ENCODE measurements at places on chromosomes 16 and 17.

DNA sequence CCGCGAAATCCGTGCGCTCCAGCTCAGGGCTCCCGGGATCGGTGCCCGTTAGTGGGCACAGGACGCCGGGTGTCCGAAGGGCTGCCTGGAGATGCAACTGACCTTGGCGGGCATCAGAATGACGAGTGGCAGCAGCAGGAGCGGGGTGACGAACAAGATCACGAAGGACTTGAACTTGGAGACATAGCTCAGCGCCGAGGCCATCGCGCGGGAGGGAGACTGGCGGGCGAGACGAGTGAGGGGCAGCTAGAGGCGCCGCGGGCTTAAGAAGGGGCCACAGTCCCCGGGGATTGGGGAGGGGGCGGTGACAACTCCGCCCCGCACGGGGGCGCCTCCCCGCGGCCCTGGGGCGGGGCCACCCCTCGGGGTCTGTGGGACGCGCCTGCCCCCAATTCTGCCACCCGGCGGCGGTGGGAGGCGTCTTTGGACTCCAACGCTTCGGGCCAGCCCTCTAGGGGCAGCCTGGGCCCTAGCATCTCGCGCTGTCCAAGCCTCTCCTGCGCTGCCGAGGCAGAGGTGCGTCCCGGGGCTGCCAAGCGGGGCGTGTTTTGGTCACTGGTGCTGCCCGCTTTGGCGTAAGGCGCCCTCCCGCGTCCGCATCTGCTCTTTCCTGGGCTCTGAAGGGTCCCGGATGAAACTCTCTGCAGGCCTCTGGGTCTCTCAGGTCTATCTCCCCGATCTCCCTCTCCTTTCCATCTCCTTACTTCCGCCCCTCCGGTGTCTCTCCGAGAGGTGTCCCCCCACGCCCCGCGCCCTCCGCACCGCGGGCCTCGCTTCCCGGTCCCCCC lies at the start of gene SLC13A5:
Gene SLC13A5 (minus strand): TSS at position 240 of the 788 bp plus-strand sequence. CDS start 36 bp downstream, at position 204.
- DNase-seq, result no peak

DNA sequence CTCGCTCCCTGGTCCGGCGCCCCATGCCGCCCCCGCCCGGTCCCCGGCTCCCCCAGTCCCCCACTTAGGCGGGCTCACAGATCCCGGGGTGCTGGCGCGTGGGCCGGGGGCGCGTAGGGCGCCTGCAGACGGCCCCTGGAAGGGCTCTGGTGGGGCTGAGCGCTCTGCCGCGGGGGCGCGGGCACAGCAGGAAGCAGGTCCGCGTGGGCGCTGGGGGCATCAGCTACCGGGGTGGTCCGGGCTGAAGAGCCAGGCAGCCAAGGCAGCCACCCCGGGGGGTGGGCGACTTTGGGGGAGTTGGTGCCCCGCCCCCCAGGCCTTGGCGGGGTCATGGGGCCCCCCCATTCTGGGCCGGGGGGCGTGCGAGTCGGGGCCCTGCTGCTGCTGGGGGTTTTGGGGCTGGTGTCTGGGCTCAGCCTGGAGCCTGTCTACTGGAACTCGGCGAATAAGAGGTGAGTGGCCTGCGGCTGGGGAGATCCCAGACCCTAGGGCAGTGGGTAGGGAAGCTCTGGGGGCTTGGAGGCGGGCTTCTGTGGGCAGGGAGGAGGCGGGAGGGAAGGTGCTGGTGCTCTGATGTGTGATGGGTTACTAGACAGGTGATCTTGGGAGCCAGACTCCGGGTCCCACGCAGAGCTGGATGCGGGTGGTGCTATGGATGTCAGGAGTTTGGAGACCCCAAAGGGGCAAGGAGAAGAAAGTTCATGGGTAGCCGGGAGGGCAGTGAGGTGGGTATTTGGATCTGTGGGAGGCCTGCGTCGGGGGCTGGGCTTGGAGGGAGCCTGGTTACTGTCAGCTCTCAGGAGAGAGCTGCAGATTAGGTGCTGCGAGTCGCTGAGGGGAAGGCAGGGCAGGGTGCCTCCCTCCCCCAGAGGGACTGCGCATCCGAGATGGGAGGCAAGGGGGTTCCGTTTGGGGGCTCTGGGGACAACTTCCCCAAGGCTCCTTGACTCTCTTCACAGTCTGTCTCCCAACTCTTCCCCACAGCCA lies 560 bp downstream of the EFNB3 start:
- DNase-seq, result no peak

DNA sequence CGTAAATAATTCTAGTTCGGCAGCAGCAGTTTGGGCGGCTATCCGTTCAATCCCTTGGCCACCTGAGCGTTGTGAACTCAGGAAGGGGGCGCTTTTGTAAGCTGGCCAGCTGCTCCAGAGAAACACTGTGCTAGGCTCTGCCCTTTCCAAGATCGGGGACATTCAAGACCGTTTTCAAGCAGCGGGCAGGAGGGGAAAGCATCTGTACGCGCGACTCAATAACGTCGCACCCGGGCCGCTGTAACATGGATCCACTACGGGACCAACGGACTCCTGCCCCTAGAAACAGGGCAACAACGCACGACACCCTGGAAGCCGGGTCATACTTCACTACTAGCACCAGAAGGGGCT lies 463 bp downstream of the TOP2A start:
- DNase-seq, result no peak

GRCh38 chr16:78675312-78675711 lies 575.9 kb downstream of the WWOX start:
- DNase-seq, result no peak

- DNase-seq, result no peak
Observed at GRCh38 chr17:30246460-30246859, 11.0 kb upstream of the SLC6A4 start.

- DNase-seq, result no peak
Observed at GRCh38 chr16:61900482-61900881, 135.8 kb downstream of the CDH8 start.

DNA sequence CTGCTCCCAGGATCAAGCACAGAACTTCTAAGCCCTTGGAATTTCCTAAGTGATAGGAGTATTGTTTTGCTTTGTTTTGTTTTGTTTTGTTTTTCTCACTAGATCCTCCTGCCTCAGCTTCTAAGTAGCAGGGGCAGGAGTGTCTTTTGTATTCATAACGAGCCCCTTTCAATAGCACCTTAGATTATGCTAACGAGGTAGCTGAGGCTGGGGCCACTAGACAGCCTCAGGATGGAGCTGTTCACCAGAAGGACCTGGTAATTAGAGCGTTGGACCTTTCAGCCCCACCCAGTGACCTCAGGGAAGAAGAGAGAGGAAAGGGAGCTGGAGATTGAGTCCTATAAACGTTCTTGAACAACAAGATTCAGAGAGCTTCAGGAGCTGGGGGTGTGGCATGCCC lies 43.6 kb downstream of the IKZF3 start:
- DNase-seq, result no peak

- no peak for DNase-seq
Observed at GRCh38 chr16:47921535-47921934, 234.3 kb downstream of the ABCC12 start.

Measured in stimulated activated CD8-positive, alpha-beta memory T cell treated with anti-CD3 and anti-CD28 coated beads, Interleukin-7, amount 100 ng/mL, for 48 hours (primary cell).